ENCODE measurements at places on chromosomes 2 and 18.
A peak's percentile ranks its signal among the peaks of the same experiment; 100 is the strongest.

DNA sequence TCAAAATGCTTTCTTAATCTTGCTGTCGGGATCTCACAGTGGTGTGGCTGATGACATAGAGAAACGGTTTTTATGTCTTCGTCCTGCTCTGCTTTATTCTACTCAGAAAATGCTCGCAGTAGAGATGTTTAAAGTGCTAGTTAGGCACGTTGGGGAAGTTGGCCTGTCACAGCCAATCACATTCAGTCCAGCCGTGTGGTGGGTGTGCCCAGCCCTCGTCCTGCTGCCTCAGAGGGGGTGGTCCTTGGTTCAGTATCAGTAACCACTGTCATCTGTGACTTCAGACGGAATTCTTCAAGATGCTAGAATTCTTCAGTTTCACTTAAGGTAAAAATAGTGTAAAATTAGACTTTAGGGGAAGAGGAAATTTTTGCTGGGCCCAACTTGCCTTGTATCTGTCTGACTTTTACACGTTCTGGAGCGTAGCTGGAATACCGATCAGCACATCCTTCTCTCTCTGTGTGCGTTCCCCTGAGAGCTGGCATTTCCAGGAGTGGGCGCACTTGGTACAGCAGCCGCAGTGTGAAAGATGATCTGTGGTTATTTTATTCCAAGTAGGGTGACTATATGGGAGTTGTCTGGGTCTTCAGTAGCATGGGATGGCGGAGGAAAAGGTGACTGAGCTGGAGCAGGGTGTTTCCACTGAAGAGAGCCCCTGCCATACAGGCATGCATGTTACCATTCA is 18.5 kb downstream of the TRAF3IP1 start:
- peak; percentile 82 for DNase-seq

DNA sequence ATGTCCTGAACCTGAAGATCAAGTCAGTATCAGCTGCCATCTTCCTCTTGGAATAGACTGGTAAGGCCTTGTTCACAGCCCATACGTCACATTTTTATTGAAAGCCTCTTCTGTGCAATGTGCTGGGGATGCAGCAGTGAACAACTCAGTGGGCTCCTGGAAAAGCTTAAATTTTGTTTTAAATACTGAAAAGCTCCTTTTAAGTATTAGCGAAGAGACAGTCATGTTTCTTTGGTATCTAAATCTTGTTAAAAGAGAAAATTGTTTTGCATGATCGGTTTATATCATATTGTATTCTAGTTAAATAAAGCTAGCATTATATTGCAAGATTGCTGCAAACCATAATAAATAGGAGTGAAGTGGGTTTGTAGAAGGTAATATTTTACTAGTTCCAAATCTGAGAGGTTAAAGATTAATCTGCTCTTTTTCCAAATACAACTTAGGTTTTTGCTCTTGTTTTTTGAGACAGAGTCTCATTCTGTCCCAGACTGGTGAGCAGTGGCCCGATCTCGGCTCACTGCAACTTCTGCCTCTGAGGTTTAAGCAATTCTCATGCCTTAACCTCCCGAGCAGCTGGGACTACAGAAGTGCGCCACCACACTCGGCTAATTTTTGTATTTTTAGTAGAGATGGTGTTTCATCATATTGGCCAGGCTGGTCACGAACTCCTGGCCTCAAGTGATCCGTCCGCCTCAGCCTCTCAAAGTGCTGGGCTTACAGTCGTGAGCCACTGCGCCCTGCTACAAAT is 1.6 kb upstream of the RMDN2 start:
- no peak for DNase-seq

- DNase-seq, result no peak
These were observed 223.1 kb downstream of the C1D start for GRCh38 chr2:67839668-67840067.

DNA sequence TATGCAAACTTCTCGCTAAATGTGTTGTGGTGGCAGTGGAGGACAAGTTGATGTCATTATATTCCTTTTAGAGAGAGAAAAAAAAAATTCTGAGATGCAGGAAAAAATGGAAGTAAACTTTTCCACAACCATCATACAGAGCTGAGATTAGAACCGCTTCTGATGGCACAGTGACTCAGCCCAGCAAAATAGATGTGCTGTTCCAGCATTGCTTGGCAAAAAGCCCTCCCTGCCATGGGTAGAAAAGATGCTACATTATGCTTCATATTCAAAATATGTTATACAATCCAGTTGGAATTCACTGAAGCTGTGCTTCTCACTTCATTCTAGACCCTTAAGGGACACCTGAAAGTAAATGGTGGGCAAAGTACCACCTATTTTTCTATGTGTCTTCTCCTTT is 1047.6 kb upstream of the FANCL start:
- no peak for DNase-seq

DNA sequence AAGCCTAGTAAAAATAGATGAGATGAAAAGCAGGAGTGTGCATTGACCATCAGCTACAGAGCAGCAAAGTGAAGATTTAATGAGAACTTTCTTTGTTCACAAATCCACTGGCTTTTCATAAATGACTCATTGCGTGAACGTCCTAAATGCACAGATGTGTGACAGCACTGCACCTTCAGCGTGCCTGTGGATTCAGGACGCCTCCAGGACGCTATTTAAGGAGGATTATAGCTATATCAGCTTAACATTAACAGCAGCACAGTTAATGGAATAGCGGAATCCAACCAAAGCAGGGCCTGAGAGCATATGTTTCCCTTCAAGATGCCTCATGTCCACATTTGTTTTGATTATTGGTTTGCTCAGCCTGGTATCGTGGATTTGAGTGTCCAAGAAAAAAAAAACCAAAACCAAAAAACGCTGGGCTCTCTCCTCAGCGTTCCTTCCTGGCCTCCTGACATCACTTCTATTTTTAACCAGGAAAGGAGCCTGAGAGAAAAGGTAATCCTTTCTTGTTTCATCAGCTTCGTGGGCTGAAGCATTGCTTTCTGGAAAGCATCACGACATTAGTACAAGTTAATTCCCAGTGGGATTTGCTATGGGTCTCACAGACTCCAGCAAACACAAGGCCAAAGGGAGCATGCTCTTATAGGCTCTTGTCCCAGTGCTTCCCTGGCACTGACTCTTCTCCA is 447.0 kb upstream of the SMIM21 start:
- DNase-seq, result no peak

DNA sequence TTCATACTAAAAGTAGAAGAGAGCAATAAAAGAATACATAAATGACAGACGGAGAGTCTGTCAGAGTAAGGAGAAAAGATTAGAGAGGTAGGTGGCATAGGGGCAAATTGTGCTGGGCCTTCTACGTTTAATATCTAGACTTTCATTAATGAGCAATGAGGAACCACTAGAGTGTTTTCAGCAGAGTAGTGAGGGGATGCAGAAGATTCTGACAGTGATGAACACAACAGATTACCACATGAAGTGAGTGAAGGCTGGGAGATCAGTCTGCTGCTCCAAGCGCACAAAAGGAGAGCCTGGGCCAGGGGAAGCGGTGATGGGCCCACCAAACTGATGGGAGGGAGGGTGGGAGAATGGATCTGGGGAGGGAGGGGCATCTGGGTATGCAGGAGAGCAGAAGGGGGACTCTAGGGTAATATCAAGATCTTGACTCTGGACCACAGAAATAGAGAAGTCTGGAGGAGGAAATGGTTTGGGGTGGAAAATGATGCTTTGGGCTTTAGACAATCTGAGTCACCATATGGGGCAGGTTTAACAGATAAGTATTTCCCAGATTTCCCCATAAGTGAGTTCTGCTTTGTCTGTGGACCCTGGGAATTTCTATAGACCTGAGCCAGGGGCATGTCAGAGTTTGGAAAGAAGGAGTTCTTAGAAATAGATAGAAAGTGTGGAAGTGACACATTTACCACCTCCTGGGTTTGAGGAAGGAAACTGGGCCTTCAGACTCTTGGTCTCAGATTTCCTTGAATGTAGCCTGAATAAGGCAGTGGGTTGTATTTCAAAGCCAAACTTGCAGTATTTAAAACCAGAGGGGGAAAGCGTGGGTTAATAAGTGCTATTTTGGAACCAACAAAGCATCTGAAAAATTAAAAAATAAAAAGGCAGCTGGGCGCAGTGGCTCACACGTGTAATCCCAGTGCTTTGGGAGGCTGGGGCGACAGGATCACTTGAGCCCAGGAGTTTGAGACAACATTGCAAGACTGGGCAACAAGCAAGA is 15.0 kb upstream of the IL1A start:
- no peak for DNase-seq

- no peak for DNase-seq
These were observed 313.6 kb upstream of the CDH20 start for GRCh38 chr18:61019338-61020301.

DNA sequence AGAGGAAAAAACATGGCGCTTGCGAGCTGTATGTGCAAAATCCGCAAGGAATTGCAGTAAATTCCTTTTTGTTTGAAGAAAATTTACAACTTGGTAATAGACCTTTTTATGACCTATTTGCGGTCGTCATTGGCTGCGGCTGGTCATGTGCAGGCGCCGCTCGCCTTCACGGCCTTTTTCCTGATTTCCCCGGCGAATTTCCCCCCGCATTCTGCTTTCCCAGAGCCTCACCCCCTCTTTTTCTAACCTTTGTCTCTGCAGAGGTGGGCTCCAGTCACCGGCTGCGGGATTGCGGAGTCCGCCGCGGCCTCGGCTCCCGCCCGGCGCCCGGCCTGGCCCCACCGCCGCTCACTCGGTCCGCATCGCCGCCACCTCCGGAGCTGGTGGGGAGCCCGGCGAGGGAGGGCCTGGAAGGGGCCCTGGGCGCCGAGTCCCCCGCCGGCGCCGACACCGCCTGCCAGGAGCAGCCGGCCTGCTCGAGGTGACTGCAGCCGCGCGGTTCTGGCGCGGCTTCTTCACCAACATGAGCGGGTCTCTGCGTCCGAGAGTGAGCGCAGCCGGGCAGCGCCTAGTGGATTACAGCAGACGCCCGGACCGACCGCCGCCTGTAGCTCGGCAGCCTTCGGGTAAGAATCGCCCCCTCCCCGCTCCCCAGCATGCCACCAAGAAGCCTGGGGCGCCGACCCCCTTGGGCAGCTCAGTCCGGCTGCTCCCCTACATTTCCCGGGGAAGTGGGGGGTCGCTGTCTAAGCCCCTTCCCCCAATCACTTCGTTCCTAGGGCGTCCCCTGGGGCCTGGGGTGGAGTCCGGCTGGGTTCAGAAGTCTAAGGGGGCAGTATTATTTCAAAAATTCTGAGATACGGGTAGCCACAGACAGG is 7.1 kb downstream of the HOXD8 start:
- peak; percentile 83 for DNase-seq

DNA sequence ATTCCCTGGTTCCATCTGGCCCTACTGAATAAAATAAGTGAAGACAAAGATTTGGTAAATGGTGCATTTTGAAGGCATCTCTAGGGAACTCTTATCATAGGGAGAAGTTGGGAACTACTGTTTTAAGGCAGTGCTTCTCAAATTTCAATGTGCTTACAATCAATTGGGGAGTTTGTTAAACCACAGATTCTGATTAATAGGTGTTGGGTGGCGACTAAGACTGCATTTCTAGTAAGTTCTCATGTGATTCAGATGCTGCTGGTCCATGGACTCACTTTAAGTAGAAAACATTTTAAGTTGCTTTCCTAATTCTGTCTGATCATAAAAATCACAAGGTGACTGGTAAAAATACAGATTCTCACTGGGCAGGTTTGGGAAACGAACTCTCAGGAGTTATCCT is 14.6 kb downstream of the FARSB start:
- no peak for DNase-seq

DNA sequence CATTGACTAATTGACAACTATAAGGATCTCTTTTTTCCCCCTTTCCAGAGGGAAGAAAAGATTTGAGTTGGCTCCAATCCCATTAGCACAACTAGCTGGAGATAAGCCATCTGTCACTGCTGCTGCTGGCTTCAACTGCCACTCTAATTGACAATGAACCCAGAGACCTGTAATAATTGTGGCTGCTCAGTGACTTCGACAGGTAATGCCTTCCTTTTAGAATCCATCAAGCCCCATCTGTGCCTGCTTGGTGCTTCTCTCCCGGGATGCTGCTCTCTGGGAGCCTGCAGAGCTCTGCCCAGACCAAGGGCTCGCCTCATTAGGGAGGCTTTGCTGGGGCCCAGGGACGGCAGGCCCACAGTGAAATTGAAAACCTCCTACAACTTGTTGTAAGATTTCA is 376.7 kb upstream of the SOX11 start:
- DNase-seq, result no peak

DNA sequence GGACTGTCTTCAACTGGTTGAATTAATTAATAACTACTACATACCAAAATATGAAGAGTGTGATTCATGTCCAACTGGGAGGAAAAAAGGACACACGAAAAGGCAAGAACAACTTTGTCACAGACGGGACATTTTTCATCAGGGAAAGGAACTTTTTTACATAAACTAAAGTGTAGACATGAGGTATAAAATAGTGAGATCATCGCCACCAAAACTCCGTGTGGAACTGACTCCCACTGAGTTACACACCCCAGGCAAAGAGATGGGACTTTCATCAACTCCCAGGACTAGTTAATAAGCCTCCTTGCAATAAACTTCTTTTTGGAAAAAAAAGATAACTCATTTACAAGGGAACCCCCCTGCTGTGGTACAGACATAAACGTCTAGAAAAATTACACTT is 12.9 kb upstream of the NMI start:
- DNase-seq, result no peak

DNA sequence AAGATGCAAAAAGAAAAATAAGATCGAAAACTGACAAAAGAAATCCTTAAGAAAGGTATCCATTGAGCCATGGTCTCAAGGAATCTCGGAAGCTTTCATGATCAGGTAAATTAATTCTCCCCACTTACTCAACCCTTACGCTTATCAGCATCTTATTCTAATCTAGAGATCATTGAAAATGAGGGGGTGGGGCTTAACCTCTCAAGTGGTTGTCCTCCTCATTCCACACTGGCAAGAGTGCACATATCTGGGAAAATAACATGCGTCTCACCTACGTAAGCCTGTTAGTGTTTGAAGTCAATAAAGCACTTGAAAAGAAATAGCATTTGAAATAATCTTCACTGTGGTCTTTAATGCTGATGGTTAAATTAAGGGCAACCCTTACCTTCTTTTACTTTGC is 82.5 kb upstream of the NEUROD1 start:
- DNase-seq, result no peak

DNA sequence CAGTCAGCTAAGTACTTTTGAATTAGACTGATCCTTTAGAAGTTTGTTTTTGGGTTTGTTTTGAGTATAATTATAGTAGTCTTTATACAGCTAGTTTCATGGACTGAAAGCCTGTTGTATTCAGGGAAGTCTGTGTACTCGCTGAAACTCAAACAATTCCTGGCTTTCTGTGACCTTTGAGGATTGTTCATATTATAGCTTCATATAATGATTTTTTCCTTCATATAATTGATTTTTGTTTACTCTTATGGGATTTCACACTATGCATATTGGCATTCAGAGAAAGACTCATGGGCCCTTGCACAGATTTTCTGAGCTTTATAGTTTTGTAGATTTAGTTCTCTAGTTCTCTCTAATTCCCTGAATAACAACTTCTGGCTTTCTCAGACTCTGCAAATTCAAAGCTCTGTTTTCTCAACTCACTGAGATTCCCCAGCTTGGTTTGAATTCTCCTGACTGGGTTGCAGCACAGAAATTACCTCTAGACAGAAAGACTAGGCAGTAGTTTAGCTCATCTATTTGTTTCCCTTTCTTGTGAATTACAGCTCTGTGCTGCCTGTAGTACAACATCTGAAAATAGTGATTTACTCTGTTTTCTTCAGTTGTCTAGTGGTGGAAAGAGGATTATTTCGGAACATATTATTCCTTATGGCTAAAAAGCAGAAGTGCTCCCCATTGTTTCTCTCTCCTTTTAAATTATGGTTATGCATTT is 495.9 kb upstream of the CNTNAP5 start:
- no peak for DNase-seq
